Body of pancreas (tissue), 4 donors: ENCODE measurements at places on chromosomes 12 and 14. TPM values are rescaled to one million over a fixed set of nuclear protein-coding genes. Genes with fewer than 3 reads are reported as not detected.
A peak's percentile ranks its signal among the peaks of the same experiment; 100 is the strongest.

GRCh38 chr14:52275372-52275771 is 7.9 kb downstream of the PTGDR start:
- H3K4me3 ChIP-seq, result no peak overlapping the region
- H3K27ac ChIP-seq, result no peak overlapping the region
- no peaks in the 10 kb centered on the region for H3K36me3 ChIP-seq

DNA sequence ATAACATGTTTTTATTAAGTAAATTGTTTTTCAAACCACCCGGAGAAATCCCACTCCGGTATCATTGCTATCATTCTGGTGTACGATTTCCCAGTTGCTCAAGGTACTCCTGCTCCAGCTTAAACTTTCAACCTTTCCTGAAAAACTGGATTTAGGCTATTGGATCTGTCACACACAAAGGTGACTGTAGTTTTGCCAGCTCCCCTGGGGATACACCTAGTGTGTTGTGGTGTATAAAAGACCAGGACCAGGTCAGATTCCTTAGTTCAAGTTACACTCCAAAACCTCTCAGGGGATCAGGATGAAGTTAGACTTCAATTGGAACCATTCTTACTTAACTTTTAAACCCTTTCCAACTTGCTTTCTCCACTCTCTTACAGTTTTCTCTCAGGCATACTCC is 303.9 kb downstream of the NOVA1 start:
- no peak overlapping the region for H3K4me3 ChIP-seq
- H3K4me1 ChIP-seq, result no peaks in the 10 kb centered on the region
- H3K27me3 ChIP-seq, result no peaks in the 10 kb centered on the region
- no peaks in the 10 kb centered on the region for H3K36me3 ChIP-seq

DNA sequence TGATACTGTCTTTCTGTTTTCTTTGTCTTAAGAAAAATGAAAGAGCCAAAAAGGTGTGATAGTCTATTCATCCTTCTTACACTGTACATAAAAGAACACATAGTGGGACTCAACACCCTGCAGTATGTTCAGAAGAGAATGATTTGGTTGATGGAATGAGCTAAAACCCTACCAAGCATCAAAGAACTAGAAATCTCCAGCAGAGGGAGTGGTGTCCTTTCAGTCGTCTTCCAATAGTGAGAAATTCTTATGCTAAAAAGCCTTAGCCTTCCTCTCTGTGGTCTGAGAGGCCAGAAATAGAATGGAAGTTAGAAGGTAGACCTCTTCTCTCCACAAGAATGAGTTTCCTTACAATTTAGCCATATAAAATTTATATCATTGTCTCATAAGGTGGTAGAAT is 393.4 kb upstream of the SEL1L start:
- no peaks in the 10 kb centered on the region for H3K36me3 ChIP-seq
- no peak for DNase-seq
- H3K4me1 ChIP-seq, result no peaks in the 10 kb centered on the region

DNA sequence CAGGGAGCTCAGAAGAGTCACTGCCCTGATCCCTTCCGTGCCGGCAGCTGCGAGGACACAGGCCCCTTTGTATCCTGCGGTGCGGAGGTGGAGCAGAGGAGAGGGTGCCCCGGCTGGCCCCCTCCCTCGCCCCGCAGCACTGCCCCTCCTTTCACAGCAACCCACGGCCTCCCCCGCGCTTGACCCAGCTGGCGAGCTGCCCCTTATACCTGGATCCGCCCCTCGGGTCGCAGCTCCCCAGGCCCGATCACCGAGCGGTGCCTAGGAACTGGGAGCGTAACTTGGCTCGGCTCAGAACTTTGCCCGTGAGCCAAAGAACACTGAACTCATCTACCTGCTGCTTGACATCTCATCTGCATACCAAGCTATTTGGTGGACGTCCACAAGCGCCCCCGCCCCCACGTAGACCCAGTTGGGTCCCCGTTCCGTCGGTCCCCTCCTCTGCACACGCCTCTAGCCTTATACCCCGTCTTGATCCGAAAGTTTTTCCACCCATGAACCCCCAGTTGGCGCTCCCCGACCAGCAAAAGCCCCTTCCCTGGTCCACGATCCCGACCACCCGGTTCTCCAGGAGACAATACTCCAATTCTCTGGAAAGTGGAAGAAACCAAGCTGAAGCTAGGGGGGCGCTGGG is 697 bp upstream of the DNAJC14 start:
- H3K27ac ChIP-seq, result peak overlapping the region; percentile 89
- peak overlapping the region; percentile 69 for H3K4me3 ChIP-seq
- H3K27me3 ChIP-seq, result no peaks in the 10 kb centered on the region
- DNase-seq, result peak; percentile 70

- H3K27ac ChIP-seq, result no peak overlapping the region
- no peaks in the 10 kb centered on the region for H3K36me3 ChIP-seq
Measured at GRCh38 chr14:100424504-100425428, 101.6 kb downstream of the SLC25A47 start.

The LTB4R gene
- 3.6 TPM for total RNA-seq

The AQP6 gene
- not detected for total RNA-seq

The FITM1 gene
- total RNA-seq, result 12.2 TPM

The AKAP3 gene
- 3.4 TPM for total RNA-seq

The FOXG1 gene
- not detected for total RNA-seq
